ENCODE measurements at places on chromosomes 3 and 15.

DNA sequence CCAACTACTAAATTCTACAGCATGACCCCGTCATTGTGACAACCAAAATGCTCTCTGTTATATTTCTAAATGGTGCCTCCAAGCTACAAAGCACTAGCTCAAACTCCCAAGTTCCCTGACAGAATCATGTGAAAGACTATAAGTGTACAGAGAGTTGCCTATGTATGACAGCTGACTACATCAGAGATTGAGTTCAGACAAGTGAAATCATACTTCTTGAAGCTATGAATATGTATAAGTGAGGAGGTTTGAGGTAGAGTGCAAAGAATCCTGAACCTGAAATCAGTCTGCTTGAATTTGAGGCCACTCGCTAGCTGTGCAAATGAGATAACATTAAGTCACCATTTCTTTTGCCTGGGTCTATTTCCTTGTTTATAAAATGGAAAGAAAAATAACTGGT, 63.9 kb upstream of the TP63 start:
- no peak for DNase-seq

GRCh38 chr3:194905696-194906095, 220.0 kb downstream of the FAM43A start:
- no peak for DNase-seq

DNA sequence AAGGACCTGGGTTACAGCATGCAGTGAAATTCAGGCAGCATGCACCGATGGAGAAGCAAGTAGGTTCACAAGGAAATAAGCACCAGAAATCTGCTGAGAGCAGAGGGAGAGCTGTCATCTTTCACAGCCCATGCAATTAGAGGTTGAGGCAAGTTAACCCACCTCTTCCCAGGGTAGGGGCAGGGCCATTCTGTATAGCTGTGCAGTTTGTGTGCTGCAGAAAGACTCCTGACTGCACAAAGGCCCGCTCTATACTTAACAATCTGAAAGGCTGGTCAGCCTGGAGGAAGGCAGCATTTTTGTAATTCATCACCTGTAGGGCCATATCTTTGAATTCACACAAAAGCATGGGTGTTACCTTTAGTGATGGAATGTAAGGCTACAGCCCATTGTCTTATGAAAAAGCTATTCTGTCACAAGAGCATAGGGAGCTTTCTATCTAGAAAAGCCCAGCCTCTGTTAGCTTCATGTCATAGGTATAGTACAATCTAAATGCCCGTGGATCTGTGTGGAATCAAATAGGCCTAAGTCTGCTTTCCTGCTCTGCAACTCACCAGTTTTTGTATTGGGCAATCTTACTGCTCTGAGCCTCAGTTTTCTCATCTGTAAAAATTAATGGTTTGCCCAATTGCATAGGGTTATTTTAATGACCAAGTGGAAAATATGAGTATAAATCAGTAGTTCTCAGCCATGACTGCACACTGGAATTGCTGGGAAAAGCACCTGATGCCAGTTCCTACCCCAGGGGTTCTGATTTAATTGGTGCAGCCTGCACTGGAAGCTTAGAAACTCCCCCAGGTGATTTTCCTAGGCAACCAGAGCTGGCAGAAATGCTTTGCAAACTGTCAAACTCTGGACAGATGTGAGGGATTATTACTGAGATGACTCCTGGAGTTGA, 65.2 kb downstream of the ATP13A5 start:
- no peak for DNase-seq

GRCh38 chr3:56974247-56974930, 86.1 kb upstream of the SPATA12 start:
- DNase-seq, result no peak

DNA sequence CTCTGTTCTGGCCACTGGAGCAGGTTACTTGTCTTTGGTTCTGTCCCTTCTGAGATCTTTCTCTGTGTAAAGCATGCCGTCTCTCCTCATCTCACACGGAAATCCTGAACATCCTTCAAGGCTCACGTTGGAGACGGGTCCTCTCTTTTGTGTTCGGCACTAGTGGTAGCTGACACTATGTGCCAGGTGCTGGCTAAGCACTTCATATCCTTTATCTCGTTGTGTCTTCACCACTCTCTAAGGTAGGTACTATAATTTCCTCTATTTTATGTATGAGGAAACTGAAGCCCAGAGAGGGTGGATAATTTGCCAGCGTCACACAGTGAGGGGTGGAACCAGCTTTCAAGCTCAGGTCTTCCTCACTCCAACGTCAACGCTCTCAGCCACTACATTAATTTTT, 1.2 kb downstream of the IFT122 start:
- peak; percentile 33 for DNase-seq

DNA sequence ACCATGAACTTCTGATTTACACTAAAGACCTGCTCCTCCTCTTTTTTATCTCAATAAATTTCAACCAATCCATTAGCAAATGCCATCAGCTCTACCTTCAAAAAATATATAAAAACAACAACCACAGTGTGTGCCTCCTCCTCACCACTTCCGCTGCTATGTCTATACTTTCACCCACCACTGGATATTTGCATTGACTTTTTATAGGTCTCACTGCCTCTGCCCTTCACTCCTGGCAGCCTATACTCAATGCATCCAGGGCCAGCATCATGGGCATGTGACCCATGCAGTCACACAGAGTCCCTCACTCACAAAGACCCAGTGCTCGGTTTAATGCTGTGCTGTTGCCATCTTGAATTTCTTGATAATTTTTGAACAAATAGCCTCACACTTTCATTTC, 53.5 kb upstream of the CCDC54 start:
- DNase-seq, result no peak

DNA sequence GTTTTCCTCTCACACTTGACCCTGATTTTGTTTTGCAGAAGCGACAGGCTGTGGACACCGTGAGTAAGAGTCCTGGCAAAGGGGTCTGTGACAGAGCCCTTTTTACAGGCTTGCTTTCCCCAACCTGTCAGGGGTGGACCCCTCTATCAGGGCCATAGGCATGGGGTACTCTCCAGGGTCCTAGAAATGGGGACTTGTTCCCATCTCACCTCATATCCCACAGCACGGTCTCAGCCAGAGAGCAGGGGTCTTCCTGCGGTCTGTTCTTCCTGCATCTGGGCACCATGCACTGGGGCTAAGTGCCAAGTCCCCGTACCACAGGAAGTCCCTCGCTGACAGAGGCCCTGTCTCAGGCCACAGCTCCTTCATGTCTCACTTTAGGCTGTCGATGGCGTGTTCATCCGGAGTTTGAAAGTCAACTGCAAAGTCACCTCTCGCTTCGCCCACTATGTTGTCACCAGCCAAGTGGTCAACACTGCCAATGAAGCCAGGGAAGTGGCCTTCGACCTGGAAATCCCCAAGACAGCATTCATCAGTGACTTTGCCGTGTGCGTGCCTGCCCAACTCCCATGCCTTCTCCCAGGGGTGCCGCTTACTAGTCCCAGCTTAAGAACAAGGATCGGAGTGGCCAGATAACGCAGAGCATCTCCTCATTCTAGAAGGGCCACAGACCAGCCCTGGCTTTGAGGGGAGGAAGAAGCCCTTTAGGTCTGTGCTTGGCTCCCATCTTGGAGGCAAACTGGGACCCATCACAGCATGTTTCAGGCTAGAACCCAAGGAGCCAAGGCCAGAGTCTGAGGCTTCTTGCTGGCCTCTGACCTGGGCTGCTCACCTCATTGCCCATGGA, 783 bp downstream of the ITIH1 start:
- DNase-seq, result peak; percentile 36

DNA sequence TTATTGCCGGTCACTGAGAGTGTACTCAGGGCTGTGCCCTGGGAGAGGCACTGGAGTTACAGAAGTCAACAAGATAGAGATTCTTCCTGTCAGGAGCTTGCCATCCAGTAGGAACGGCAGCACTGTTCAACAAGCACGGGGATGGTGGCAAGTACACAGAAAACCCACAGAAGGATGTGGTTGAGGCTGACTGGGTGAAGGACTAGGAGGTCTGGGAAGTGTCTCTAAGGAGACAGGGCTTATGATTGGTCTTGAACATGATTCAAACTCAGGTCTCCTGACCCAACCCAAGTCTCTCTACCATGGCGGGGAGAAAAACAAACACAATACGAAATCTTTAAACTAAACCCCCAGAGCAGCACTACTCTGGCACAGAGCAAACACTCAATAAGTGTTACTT, 37.6 kb downstream of the ERICH6 start:
- DNase-seq, result peak; percentile 15

- no peak for DNase-seq
These were observed 57.2 kb upstream of the SMAD6 start for GRCh38 chr15:66644869-66645268.

DNA sequence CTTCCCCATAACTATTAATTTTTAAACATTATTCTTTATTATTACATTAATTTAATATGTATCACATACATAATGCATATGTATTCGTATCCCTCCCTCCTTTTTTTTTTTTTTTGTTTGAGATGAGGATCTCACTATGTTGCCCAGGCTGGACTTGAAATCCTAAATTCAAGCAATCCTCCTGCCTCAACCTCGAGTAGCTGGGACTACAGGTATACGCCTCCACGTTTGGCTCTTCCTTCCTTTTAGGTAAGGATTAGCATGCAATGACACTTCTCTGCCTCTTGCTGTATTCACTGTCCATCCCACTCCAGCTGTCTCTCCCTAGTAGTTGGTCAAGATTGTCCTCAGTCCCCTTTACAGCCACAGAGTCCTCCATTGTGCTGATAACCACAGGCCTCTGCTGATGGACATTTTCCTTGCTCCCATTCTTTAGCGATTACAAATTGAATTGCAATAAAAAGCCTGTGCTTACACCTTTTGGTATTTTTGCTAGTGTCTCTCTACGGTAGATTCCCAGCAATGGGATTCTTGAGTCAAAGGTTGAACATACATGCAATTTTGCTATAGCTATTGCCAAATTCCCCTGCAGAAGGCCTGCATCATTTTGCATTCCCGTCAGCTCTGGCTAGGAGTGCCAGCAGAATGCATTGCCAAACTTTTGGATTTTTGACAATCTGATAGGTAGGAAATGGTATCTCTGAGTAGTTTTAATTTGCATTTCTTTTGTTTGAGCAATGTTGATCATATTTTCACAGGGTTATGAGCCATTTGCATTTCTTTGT, 156.6 kb downstream of the SMAD6 start:
- DNase-seq, result no peak

GRCh38 chr15:74129586-74130154, 716 bp upstream of the ISLR2 start:
- DNase-seq, result no peak

GRCh38 chr3:195692354-195692685, 28.5 kb upstream of the MUC20 start:
- DNase-seq, result no peak

DNA sequence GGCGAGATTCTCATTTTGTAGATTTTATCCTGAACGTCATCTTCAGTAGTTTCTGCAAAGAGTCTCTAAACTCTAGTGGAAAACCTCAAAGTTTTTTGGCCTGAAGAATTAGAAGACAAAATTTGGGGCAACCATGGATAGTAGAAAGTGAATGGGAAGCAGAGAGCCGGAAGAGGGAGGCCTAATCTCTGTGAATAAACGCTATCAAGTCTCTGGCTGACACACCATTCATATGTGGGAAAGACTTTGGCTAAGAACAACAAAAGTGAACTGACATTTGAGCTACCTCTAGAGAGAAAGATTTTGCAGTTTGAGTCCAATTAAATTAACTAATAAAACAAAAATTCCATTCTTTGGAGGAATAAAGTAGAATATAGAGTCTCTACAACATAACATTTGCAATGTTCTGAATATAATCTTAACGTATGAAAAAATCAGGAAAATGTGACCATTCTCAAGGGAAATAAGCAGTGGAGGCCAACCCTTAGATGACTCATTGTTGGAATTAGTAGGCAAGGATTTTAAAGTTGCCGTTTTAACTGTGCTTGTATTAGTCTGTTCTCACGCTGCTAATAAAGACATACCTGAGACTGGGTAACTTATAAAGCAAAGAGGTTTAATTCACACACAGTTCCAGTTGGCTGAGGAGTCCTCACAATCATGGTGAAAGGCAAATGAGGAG, 184.6 kb downstream of the C3orf38 start:
- DNase-seq, result no peak

- DNase-seq, result no peak
These were observed 51.9 kb downstream of the RHCG start for GRCh38 chr15:89444241-89445225.

Measured in CD8-positive, alpha-beta T cell (primary cell).